Left lung (tissue), 14 donors: ENCODE measurements at places on chromosomes 3 and 15.

DNA sequence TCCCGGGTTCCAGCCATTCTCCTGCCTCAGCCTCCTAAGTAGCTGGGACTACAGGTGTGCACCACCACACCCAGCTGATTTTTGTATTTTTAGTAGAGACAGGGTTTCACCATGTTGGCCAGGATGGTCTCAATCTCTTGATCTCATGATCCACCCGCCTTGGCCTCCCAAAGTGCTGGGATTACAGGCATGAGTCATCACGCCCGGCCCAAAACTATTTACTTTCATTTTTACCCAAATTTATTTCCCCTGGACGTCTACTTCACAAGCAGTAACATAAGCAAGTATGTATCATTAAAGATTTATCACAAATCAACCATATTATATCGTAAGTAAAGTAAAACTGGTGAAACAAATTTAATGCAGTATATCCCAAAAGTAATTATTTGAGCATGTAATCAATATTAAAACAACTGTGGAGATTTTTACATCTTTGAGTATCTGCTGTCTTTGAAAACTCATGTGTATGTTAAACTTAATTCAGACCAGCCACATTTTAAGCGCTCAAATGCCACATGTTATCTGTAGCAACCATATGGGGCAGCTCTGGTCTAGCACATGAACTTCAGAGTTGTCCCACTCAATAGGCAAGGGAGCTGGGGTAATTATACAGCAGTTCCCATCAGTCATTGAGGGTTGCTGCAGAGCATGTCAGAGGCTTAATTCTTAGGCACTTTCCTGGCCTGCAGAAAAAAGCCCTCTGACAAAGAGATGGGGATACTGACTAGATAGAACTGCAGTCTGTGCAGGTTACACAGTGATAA lies 185.7 kb upstream of the CTDSPL start:
- DNase-seq = no peak

GRCh38 chr3:171374661-171375285 lies 85.4 kb downstream of the TNIK start:
- no peak for DNase-seq

DNA sequence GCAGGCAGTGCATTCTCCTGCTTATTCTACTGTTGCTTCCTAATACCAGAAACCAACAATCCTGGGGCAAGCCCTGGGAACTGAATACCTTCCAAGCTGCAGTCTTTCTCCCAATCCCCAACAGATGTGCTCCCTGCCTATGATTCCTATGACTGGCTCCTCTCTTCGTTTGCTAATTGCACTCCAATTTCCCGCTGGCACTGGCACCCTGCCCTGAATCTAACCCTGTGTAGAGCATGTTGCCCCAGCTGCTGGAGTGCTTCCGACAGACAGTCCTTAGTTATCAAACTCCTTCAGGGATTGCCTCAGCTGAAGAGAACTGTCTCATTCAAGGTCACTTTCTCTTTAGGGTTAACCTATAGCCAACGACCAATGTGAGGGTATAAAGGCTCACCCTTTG lies 214.1 kb downstream of the NECTIN3 start:
- no peak for DNase-seq

DNA sequence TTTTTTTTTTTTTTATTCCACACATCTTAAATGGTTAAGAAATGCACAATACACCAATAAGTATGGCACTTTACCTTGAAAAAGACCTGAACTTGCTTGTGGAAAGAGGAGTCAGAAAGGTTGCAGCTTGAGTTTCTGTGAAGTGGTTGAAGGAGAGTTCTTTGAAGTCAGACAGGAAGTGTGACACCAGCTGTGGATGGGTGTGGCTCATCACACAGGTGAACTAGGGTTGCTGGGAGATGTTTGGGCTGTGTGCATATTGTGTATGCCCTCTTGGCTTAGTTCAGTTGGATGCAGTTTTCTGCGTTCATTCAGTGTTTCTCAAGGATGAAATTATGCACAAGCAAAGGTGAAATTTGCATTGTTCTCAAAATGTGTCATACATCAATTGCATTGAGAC lies 6.3 kb downstream of the AEN start:
- DNase-seq = no peak

DNA sequence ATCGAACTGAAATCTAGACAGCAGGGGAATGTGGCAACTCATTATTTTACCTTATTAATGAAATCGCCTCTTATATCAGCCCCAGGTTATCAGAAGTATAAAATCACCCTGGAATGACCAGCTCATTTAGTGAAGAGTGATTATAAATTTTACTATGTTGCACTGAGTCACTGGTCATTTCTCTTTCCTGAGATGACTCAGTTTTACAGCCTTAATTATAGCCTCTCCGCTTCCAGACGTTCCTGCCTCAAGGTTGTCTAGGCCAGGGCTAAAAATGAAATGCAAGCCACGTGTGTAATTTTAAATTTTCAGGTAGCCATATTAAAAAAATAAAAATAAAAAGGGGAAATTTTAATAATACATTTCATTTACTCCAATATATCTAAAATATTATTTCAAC lies 33.3 kb downstream of the DET1 start:
- DNase-seq = no peak

GRCh38 chr3:112817271-112817670 lies 29.4 kb downstream of the CD200R1L start:
- no peak for DNase-seq

- DNase-seq = no peak
These were observed 47.0 kb upstream of the HERC1 start for GRCh38 chr15:63880744-63881143.

DNA sequence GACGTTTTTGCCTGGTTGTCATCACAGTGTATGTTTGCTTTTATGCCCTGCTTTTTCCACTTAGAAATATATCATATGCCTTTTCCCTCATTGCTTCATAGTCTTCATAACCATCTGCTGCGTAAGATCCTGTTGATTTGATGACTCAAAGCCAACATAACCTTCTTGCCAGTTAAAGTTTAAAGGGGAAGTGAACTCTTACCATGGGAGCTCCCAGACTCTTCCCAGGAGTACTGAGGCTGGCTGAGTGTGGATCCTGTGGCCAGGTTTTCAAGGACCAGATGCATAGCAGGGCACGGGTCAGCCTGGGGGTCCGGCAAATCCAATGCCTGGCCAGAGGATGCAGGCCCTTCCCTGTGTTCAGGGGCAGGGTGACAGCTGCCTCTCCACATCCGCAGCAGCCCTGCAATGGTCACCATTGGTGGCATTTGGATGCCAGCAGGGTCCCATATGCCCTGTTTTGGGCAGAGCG lies 42.0 kb upstream of the SACM1L start:
- DNase-seq = peak; percentile 59

DNA sequence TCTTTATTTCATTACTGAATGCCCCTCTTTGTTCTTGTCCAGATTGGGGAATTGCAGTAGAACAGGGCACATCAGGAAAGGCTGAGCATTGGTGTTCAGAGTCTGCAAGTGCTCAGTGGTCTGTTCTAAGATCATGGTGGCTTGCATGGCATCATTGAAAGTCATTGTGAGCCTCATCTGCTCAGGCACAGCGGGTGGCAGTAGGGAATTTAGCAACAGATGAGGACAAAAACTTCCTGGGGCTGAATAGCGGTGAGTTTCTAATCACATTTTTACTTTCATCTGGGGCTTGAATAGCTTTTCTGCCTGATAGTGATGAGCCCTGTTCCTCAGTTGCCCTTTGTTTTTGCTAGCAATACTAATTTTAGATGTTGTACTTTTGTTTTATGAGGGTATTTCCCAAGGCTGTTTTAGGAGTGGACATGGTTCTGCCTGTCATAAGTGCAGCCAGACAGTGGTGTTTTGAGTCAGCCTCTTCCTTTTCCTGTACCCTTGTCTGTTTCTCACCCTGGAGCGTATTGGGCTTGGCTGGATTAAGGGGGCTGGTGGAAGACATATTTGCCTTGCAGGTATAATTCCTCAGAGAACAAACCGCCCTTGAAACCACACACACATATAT lies 127.2 kb upstream of the IL12A start:
- DNase-seq = no peak
